Cardiac fibroblast (primary cell): ENCODE measurements at places on chromosomes 12 and 14.

DNA sequence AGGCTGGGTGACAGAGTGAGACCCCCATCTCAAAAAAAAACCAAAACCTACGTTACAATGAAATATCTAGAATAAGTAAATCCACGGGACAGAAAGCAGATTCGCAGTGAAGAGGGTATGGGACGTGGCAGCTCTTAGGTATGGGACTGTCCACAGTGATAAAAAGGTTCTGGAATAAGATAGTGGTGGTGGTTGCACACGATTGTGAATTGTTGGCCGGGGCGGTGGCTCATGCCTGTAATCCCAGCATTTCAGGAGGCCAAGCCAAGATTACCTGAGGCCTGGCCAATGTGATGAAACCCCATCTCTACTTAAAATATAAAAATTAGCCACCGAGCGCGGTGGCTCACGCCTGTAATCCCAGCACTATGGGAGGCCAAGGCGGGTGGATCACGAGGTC lies 76.3 kb downstream of the KDM2B start:
- DNase-seq: no peak

DNA sequence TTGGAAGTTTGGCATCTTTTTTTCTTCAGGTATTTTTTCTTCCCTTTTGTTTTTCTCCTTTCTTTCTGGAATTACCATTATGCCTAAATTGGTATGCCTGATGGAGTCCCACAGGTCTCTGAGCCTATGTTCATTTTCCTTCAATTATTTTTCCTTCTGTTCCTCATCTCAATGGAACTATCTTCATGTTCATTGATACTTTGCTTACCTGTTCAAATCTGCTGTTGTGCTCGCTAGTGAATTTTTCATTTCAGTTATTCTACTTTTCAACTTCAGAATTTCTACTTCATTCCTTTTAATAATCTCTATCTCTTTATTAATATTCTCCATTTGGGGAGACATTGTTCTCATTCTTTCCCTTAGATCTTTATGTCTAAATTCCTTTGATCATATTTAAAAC lies 15.4 kb upstream of the USP30 start:
- DNase-seq: no peak

DNA sequence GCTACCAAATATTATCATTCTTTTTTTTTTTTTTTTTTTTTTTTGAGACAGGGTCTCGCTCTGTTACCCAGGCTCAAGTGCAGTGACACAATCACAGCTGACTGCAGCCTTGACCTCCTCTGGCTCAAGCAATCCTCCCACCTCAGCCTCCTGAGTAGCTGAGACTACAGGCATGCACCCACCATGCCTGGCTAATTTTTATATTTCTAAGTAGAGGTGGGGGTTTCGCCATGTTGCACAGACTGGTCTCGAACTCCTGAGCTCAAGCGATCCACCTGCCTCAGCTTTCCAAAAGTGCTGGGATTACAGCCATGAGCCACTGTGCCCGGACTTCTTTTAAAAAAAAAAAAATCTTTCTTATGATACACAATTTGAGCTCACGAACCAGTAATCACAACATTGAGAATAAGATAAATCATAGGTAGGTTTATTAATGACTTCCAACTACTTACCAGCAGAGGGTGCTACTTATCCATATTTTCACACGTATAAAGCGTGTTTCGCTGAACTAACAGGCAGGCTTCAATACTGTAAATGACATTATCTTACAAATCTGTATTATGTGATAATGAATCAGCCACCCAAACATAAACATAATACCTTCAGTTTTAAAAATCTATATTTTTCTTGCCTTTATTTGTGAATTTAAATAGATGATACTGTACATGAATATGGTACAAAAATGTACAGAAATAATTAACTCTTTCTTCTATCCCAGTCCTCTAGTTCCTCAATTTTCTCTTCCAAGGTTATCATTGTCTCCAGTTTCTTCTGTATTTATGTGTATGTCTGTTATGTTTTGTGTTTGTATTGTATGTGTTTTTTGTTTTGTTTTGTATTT lies 42.5 kb upstream of the BCAT1 start:
- DNase-seq: peak; percentile 78

GRCh38 chr14:39033371-39033770 lies 69.7 kb downstream of the SEC23A start:
- peak; percentile 68 for DNase-seq

- peak; percentile 51 for DNase-seq
Measured at GRCh38 chr14:61388976-61389576, 67.7 kb downstream of the PRKCH start.

DNA sequence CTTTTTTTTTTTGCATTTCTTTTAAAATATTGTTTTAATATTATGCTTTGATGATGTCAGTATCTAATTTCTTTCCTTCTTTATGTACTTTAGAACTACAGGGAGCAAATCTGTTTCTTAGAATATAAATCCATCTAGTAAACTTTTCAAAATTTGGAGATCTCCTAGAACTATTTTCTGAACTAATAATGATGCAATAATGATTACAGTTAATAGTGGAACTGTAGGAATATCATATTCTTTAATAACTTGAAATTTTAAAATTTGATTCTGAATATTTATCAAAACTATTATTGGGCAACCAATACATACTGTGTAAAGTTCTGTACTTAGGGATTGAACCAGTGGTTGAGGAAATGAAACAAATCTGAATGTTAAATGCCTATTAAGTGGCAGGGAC lies 23.1 kb upstream of the PMCH start:
- no peak for DNase-seq

GRCh38 chr12:19121449-19122018 lies 8.0 kb upstream of the PLEKHA5 start:
- DNase-seq: no peak

DNA sequence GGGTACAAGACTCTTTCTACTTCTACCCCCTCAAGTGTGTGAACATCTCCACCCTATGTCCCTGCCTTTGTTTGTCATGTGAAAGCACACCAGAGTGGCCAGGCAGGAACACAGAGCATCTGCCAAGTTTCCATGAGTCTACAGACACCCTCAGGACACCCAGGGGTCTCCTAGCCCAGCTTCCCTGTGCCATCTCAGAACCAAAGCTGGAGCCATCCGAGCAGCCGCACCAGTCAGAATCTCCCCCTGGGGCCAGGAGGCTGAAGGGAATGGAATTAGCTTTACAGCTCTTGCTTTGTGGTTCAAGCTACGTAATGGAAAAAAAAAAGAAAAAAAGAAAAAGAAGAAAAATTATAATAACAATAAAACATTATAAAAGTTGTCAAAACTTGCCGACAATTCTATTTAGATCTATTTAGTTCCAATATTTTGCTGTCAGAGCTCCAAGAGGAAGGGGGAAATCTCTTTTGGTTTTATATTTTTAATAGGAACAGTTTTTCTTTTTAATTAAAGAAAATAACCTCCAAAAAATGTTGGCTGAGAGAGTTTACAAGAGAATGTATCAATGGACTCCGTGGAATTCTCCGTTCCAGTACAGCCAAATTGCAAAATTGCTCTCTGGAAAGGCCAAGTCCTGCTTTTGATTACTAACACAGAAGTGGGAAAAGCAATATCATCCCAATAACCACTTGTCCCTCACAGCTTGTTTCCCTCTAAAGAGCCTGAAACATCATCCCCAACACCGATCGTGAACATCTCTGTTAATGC lies 37.1 kb downstream of the TBX5 start:
- no peak for DNase-seq

DNA sequence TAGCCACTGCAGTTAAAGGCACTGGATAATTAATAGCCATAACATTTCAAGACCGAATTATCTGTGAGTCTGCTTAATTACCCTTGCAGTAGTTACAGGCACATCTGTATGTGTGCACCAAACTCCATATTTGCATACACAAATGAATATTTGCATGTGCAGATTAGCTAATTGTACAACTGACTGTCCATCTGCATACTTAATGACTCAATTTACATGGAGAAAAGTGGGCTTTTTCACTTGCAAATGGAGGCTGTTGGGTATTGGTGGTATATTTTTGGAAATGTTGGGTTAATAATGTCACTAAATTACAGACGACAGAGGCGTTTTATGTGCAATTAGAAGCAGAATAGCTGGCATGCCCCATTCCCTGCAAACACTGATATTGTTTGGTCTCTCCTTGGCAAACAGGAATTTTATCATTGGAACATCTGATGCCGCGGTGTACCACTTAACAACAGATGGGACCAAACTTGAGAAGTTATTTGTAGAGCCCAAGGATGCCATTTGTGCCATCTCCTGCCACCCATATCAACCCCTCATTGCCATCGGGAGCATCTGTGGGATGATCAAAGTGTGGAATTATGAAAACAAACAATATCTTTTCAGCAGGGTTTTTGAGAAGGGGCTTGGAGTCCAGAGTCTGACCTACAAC lies 39.6 kb downstream of the CFAP251 start:
- no peak for DNase-seq

DNA sequence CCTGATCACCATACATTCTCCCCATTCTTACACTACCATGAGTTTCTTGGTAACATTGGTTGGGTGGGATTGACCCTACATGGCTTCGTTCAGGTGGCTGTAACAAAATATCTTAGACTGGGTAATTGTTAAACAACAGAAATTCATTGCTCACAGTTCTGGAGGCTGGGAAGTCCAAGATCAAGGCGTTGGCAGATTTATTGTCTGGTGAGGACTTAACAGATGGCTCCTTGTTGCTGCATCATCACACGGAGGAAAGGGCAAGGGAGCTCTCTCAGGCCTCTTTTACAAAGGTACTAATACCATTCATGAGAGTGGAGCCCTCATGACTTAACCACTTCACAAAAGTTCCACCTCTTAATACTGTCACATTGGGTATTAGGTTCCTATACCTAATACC lies 116.7 kb upstream of the EGLN3 start:
- DNase-seq: no peak

DNA sequence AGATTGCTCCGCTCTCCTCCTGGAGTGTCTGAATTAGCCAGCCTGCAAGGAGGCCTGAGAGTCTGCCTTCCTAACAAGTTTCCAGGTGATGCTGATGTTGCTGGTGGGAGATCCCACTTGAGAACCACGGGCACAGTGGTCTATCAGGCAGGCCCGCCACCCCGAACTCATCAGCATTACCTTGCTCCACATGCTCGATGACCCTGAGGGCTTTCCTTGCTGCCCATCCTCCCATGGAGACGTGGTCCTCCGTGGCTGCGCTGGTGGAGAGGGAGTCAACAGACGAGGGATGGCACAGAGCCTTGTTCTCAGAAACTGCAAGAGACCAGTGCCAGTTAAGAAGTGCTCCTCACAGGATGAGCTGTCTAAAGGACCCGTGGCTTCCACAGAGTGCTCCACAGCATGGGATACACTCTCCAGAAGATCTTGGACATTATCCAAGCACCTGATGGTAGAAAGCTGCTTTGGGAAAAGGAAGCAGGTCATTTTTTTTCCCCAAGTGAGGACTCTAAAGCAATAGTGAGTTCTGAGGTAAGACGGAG lies 18.3 kb downstream of the HAL start:
- DNase-seq: no peak

- peak; percentile 58 for DNase-seq
Measured at GRCh38 chr12:70444903-70445302, 78.8 kb downstream of the KCNMB4 start.

DNA sequence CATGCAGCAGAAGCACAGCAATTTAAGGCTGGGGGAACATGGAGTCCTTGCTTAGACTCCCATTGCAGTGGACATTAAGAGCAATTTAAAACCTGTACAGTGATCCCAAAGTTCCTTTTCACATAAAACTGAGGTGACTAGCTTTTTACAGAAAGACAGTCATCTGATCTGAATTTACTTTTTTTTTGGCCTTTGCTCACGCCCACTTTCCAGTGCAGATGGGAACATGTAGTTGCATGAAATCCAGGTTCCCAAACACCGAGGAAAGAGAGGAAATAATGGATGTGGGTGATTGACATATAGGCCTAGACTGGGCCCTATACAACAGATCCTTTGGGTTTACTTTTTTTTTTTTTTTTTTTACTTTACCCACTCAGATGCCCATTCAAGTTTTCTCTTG lies 126.4 kb upstream of the PTPRB start:
- DNase-seq: no peak

GRCh38 chr12:79765157-79765556 lies 74.4 kb upstream of the PAWR start:
- no peak for DNase-seq
